Stimulated activated CD8-positive, alpha-beta memory T cell treated with anti-CD3 and anti-CD28 coated beads, Interleukin-4, amount 100 ng/mL, for 24 hours (primary cell): ENCODE measurements at places on chromosomes 6 and 20.
A peak's percentile ranks its signal among the peaks of the same experiment; 100 is the strongest.

DNA sequence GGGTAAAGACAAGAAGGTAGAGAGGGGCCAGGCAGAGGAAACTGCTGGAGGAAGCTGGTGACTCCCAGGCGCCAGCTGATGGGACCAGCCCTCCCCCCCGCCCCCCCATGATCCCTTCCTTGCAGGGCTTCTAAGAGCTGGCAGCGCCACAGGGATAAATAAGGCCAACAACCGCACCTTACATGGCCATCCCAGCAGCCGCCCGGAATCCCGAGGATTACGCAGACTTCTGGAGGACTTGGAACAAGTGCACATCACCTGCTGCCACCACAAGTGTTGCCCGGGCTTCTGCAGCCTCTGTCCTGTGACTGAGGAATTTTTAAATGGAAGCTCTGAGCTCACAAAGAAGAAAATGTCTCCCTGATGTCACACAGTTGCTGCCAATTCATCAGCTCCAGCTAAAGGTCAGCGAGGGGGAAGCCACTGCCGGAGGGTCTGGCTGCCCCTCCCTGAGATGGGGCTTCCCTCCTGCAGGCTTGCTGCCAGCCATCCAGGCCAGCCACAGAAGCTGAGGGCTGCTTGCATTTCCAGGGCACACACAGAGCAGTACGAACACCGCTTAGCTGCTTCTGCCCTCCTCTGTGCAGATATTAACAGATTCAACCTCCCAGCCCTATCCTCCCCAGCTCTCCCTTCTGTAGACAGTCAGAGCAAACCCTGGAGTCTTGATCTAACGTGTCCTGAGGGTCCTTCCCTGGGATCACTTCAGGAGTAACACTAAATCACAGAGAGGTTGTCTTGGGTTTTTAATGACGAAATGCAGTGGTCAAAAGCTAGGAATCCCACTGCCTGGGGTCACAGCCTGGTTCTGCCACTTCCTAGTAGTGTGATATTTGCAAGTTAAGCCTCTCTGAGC lies 38.6 kb upstream of the PIM1 start:
- DNase-seq = no peak

- DNase-seq = no peak
Observed at GRCh38 chr6:125957845-125958244, 1.3 kb downstream of the HINT3 start.

DNA sequence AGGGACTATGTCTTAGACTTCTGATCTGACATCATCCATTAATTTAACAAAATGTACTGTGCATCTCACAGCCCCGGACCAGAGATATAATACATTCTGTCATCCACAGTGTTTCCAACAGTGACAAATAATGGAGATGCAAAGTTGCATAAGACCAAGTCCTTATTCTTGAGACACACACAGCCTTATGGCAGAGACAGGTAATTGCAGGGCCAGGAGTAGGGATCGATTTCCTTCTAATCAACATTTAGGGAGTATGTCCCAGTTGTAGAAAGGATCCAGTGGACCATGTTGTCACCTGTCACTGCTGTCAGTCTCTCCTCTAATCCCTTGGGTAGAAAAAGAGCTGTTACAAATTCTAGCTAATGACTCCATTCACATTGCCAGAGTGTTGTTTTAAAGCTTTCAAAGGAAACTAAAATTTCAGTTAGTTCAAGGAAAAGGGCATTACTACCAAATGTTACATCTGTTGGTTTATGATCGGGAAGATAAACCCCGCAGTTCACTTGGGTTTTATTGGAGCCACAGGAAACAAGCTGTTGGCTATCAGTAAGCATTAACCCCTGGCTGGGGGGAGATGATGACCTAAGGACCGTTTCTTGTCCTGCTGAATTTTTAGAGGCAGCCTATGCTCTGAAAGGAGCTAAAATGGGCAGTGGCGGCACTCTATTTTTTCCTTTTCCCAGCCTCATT lies 111.4 kb upstream of the ATXN1 start:
- DNase-seq = no peak

- no peak for DNase-seq
Observed at GRCh38 chr20:54431156-54431944, 44.0 kb upstream of the DOK5 start.

DNA sequence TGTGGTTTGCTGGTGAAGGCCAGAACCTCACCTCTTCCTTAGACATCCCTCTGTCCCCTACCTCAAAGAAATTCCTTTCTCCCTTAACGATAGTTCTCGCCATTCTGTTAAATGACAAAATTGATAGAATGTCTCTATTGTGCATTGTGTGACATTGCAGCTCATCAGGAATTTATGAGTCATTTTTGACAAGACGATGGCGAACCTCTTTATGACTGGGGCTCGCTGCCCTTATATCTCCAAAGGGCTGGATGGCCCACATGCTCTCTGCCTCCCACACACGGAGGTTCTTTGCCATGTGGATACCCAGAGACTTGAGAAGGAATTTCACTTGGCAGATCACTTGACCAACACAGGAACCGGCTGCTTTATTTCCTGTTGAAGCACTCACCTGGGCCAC lies 66.8 kb upstream of the RPS6KA2 start:
- no peak for DNase-seq

GRCh38 chr6:5078121-5078669 lies 6.9 kb upstream of the PPP1R3G start:
- DNase-seq = no peak

DNA sequence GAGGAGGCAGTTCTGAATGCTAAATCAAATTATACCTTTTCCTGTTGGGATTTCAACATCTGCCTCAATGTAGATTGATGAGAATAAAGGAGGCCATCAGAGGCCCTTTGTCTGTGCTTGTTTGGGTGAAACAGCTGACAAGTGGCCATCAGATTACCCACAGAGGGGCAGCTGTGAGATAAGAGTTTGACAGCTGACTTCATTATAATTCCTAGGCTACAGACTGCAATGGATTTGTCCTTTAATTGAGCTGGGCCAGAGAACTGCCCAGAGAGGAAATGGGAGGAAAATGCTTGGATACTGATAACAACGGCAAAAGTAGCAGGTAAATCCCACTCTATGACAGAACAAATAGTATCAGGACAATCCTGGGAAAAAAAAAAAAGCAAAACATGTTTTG lies 649.4 kb downstream of the HDGFL1 start:
- DNase-seq = no peak

DNA sequence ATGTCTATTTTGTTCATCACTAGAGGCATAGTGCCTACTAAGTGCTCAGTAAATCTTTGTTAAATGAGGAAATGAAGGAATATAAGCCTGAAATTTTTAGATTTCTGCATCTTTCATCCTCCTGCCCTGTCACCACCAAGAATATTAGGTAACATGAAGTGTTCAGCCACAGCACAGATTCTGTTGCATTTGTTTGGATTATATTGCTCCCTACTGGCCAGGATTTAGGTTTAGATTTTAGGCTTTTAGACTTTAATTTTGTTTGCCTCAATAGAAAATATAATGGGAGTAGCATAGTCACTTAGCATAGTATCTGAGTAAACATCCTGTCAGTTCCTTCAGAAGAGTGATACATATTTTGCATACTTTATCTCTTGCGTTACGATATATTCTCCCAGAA lies 14.2 kb downstream of the FARS2 start:
- DNase-seq = no peak

- no peak for DNase-seq
Observed at GRCh38 chr6:50899306-50899870, 80.7 kb downstream of the TFAP2B start.

DNA sequence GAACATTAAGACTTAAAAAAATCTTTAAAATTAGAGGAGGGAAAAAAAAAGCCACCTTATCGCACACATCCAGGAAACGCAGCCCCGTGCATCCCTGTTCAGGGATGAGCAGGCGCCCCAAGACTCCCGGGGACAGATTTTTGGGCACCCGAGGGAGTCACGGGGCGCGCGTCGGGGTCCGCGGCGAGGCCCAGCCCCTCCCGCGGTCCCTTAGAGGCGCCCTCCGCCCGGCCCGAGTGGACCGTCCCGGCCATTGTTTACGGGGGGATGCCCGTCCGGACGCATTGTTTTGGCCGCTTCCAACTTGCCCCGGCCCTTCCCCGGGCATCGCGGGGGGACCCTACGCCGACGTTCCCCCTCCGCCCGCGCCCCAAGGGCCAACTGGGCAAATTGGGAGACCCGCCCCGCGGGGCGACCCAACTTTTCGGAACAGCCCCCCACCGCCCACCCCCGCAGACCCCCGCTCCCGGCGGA lies 610 bp downstream of the ZNF217 start:
- DNase-seq = no peak

- peak; percentile 22 for DNase-seq
Observed at GRCh38 chr6:42104804-42105125, 37.7 kb downstream of the C6orf132 start.

DNA sequence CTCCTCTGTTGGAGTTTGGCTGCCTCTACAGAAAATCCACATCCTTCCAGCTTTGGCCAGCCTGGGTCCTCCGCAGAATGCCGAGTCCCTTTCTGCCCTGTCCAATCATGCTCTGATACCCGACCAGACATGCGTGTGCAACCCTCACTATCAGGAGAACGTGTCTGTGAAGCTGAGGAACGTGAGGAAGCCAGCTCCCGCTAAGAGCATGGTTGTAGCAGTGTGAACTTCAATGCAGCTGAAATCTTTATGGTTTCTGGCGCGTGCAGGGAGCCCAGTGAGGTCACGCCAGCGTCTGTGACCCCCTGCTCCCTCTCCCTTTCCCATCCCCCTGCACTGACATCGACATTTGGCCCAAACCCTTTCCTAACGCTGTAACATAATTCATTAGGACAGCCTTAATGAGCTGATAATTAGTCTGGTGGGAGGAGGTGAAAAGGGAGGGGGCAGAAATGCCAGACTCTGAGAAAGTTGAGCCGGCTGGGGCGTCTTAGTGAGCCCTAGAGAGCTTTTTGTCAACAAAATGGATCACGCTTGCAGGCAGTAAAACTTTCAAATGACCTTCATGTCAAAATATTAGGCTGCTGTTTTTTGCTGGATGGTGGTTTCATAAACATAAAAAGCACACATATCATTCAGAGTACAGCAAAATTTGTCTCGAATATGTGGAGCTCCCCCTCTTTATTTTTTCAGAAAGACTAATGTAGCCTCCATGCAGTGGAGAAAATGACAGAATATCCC lies 423.3 kb downstream of the QKI start:
- DNase-seq = no peak

- DNase-seq = no peak
Observed at GRCh38 chr6:117483004-117483644, 650 bp downstream of the DCBLD1 start.

DNA sequence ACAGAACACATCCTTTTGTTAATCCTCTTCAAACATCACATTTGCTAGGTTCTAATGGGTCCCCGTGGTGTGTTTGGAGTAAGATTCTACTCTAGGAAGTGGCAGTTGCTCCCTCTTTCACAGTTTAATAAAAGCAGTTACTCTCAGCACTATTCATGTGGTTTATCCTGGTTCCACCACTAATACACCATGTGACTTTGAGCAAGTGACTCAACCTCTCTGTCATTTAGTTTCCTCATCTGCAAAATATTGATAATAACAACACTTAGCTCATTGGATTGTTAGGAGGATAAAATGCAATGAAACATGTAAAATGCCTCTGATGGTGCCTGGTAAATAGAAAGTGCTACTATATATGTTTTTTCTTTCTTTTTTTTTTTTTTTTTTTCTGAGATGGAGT lies 488.0 kb upstream of the NOX3 start:
- no peak for DNase-seq

DNA sequence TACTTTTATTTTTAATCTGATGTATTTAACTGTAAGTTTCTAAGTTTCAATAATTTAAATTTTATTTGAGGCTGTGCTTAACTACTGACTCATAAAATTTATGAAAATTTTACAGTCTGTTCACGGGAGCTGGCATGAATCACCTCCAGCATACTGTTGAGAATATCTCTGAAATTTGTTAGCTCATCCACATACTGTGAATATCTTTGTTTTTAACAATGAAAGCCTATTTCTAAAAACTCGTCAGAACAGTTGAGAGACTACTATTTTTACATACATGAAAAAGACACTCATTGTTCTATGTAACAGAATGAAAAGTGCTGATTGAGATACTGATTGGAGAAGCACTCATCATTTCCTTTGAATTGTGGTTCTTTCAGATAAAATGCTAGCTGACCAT lies 749.3 kb downstream of the TENT5A start:
- DNase-seq = no peak

- DNase-seq = no peak
Observed at GRCh38 chr6:11343963-11344723, 111.7 kb upstream of the NEDD9 start.

- no peak for DNase-seq
Observed at GRCh38 chr6:166308033-166308768, at the start of gene PRR18. Gene PRR18 (minus strand): TSS chr6:166308392. CDS start chr6:166308142, 250 bp downstream.

DNA sequence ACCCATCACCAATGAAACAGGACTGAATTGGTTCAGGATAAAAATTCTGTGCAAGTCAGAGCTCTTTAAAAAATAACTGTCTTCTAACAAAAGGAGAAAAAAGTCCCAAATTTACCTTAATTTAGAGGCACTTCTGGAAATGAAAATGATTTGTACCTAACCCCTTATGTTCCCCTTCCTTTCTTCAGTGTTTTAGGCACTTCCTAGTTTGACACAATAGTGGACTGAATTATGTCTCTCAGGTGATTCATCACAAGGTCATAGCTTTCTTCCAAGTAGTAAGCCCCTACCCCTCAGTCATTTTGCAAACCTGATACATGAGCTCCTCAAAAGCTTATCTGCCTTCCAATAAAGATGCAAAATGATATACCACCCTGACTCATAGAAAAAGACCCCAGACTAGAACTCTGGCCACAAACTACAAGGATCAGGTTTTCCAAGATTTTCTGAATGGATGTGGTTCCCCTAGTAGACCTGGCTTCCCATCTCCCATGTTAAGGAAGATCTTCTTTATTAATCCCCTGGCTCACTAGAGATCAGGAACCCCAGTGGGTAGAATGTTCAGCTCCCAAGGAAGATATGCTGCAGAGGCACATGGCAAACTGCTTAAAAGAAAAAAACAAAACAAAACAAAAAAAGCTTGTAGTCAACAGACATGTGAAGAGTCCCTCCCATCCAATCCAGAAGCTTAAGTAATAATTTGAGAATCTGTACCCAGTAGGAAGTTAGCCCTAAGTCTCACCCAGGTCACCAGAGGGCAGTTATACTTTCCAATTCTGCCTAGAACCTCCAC lies 3.6 kb downstream of the PPP1R10 start:
- DNase-seq = no peak

GRCh38 chr6:102501615-102502014 lies 1108.1 kb downstream of the GRIK2 start:
- no peak for DNase-seq

DNA sequence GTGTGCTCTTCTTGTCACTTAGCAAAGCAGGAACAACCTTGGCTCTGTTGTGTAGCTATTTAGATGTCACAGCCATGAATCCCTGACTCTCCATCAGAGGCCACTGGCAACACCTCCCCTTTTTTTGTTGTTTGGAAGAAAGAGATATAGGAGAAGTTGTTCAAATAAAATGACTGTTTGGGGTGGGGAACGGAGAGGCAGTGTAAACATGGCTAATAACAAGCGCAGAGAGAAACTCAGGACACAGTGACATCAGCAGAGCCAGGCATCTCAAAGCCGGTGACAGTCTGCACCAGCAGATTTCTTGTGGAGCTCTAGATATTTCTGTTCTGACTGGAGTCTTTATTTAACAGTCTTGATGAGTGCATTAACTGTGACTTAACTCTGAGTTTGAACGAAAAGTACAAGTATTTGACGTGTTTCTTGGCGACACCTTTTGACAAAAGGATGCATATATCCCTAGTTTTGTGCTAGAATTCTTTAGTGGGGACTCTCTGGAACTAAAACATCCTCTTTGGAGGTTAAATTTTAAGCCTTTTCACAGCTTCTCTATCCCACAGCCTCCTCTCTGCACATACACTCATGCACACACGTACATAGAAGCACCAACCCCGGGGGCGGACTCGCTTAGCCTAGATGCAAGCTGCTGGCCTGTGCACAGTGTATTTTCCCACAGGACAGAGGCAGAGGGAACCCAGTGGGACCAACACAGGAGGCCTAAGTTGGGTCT lies 53.8 kb downstream of the ADAT2 start:
- no peak for DNase-seq

GRCh38 chr6:121578216-121578615 lies 142.8 kb downstream of the GJA1 start:
- DNase-seq = no peak
